ENCODE measurements at places on chromosomes 5 and 9.

- DNase-seq: no peak
Measured at GRCh38 chr9:136233411-136233810, 12.2 kb downstream of the QSOX2 start.

GRCh38 chr5:5271786-5272321 lies 131.7 kb downstream of the ADAMTS16 start:
- DNase-seq: no peak

- no peak for DNase-seq
Measured at GRCh38 chr5:163846512-163846911, 341.1 kb downstream of the MAT2B start.

DNA sequence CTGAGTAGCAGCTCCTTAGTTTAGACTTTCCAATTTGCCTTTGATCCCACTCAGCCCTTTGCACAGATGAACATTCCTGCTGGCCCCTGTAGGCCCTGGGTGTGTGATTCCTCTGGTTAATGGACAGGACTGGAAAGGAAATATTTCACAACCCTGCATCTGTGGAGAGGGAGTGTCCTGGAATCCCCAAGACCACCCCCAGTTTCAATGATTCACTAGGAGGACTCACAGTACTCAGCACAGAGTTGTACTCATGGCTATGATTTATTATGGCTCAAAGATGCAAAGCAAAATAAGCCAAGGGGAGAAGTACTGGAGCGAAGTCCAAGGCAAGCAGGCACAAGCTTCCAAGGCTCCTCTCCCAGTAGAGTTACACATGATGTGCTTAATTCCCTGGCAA lies 42.4 kb upstream of the TJP2 start:
- no peak for DNase-seq

DNA sequence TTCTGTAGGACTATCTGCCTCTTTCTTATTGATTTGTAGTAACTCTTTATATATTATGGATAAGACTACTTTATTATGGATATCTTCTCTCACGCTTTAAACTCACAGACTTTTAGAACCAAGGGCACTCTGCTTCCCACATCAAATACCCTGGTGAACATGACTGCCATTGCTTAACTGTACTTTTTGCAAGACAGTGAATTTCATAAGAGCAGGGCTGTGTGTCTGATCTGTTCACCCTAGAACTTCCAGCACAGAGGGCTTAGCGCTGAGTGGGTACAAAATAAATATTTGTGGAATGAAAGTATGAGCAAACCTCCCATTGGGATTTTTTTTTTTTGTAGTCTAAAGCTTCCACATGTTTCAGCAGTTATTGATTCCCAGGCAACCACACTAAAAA lies 84.8 kb downstream of the CFAP77 start:
- no peak for DNase-seq

GRCh38 chr9:116715751-116716150 lies 28.6 kb downstream of the TRIM32 start:
- no peak for DNase-seq

DNA sequence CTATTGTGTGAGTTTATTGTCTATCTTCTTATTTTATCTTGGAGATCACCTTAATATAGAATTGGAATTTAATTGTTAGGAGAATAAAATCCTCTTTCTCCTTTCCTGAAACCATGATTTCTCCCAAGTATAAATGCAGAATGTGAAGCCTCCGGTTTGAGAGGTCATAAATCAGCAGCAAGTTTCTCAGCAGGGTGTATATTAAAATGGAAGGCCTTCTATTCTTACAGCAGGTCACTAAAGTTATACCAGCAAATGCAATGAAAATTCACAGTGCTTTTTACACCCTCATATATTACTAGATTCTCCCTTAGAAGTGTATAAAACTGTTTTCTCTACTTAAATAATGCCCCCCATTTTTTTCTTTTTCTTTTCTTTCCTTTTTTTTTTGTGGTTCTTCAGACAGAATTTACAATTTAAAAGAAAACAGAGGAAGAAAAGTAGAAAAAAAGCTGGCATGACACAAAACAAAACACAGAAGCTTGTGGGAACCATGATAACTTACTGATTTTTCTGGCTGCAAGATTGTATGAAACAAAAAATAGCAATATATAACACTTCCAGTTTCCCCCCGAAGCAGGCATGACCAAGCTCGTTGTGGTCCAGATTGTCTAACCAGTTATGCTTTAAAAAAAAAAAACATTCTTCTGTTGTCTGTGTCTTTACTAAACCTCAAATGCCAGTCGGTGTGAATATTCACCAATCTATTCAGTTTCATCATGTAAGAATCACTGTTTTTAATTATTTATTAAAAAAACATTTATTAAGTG lies 211.2 kb downstream of the RAB3C start:
- DNase-seq: no peak

GRCh38 chr9:129136446-129137035 lies 25.3 kb downstream of the PTPA start:
- no peak for DNase-seq

Data from CD4-positive, CD25-positive, alpha-beta regulatory T cell (primary cell).